A549 treated with RU486 at 1 μM for 4 hours (cell line): ENCODE measurements at places on chromosomes 1 and 21. TPM values are rescaled to one million over a fixed set of nuclear protein-coding genes. Genes with fewer than 3 reads are reported as not detected.

OR14K1 gene
- not detected in 5 replicates for total RNA-seq

BGLAP gene
- 0.66 TPM in 1 of 5 replicates, not detected in the others for total RNA-seq

SLFNL1 gene
- total RNA-seq: 0.02 TPM in 1 of 5 replicates, not detected in the others

AGTRAP gene
- total RNA-seq: 68.0 to 104 TPM (median 93.4 TPM) in 5 replicates

CEPT1 gene
- 9.3 to 13.1 TPM (median 11.9 TPM) in 5 replicates for total RNA-seq

LCE1E gene
- total RNA-seq: 0.14 TPM in 1 of 5 replicates, not detected in the others

TLCD4 gene
- total RNA-seq: 3.6 to 11.1 TPM (median 10.4 TPM) in 5 replicates

CYP4A11 gene
- not detected in 5 replicates for total RNA-seq

RAB25 gene
- total RNA-seq: 0.24 TPM in 1 of 5 replicates, not detected in the others

PTPN22 gene
- total RNA-seq: 0.07 TPM in 1 of 5 replicates, not detected in the others

RIMS3 gene
- 0.46 to 1.1 TPM (median 0.91 TPM) in 5 replicates for total RNA-seq

CENPL gene
- total RNA-seq: 9.2 to 14.8 TPM (median 13.2 TPM) in 5 replicates

LCE3E gene
- 0.30 TPM in 1 of 5 replicates, not detected in the others for total RNA-seq

PGBD2 gene
- 3.7 to 3.9 TPM (median 3.8 TPM) in 5 replicates for total RNA-seq

ZNF281 gene
- 23.1 to 34.9 TPM (median 32.4 TPM) in 5 replicates for total RNA-seq

CLCNKB gene
- 0.07 to 0.08 TPM in 2 of 5 replicates, not detected in the others for total RNA-seq

FCRL2 gene
- not detected in 5 replicates for total RNA-seq

RCSD1 gene
- total RNA-seq: 0.06 to 0.16 TPM (median 0.11 TPM) in 4 of 5 replicates, not detected in the other

CDA gene
- 28.9 to 42.4 TPM (median 35.2 TPM) in 5 replicates for total RNA-seq

LYPD8 gene
- 0.15 to 0.22 TPM (median 0.21 TPM) in 4 of 5 replicates, not detected in the other for total RNA-seq

S100A1 gene
- total RNA-seq: 0.48 to 1.1 TPM (median 0.76 TPM) in 4 of 5 replicates, not detected in the other

OR6N1 gene
- total RNA-seq: not detected in 5 replicates

UBASH3A gene
- 0.08 to 0.33 TPM (median 0.09 TPM) in 5 replicates for total RNA-seq

ANKRD34A gene
- 0.07 to 0.28 TPM (median 0.23 TPM) in 5 replicates for total RNA-seq

CFAP57 gene
- total RNA-seq: 0.26 to 0.84 TPM (median 0.29 TPM) in 5 replicates

DLGAP3 gene
- total RNA-seq: 0.17 to 0.25 TPM (median 0.19 TPM) in 5 replicates

SPTA1 gene
- not detected in 5 replicates for total RNA-seq

SASS6 gene
- total RNA-seq: 2.6 to 5.2 TPM (median 4.3 TPM) in 5 replicates

HIVEP3 gene
- 2.1 to 3.2 TPM (median 2.8 TPM) in 5 replicates for total RNA-seq

RGS5 gene
- 0.67 to 3.0 TPM (median 1.4 TPM) in 5 replicates for total RNA-seq

HECTD3 gene
- total RNA-seq: 13.1 to 18.6 TPM (median 17.7 TPM) in 5 replicates

F5 gene
- total RNA-seq: 0.03 to 0.12 TPM (median 0.10 TPM) in 5 replicates

ACTN2 gene
- 0.02 to 0.07 TPM in 2 of 5 replicates, not detected in the others for total RNA-seq

NOC2L gene
- 68.1 to 90.3 TPM (median 83.4 TPM) in 5 replicates for total RNA-seq

ETV3 gene
- 8.5 to 14.1 TPM (median 10.8 TPM) in 5 replicates for total RNA-seq

ERI3 gene
- 47.9 to 62.4 TPM (median 60.8 TPM) in 5 replicates for total RNA-seq

XPR1 gene
- total RNA-seq: 13.9 to 28.6 TPM (median 23.5 TPM) in 5 replicates

TRIM46 gene
- total RNA-seq: 1.1 to 2.2 TPM (median 1.4 TPM) in 5 replicates

FALEC gene
- total RNA-seq: 0.29 to 0.46 TPM in 2 of 5 replicates, not detected in the others

ZNF683 gene
- total RNA-seq: not detected in 5 replicates

ACTA1 gene
- 0.09 to 0.29 TPM (median 0.13 TPM) in 5 replicates for total RNA-seq

ABCA4 gene
- 0.01 to 0.10 TPM (median 0.05 TPM) in 3 of 5 replicates, not detected in the others for total RNA-seq

OR2T8 gene
- total RNA-seq: not detected in 5 replicates

FYB2 gene
- total RNA-seq: not detected in 5 replicates

KCNE2 gene
- total RNA-seq: not detected in 5 replicates

AXDND1 gene
- 0.23 to 0.60 TPM (median 0.29 TPM) in 5 replicates for total RNA-seq

ADAM30 gene
- total RNA-seq: not detected in 5 replicates

ATP1A4 gene
- not detected in 5 replicates for total RNA-seq

NTNG1 gene
- not detected in 5 replicates for total RNA-seq

FCRL1 gene
- not detected in 5 replicates for total RNA-seq

FLVCR1 gene
- total RNA-seq: 9.0 to 18.2 TPM (median 17.2 TPM) in 5 replicates
